ENCODE measurements at places on chromosomes 3 and 15.
A peak's percentile ranks its signal among the peaks of the same experiment; 100 is the strongest.

GRCh38 chr15:59104602-59104911 is 389 bp upstream of the CCNB2 start:
- DNase-seq = no peak

GRCh38 chr3:128945041-128945877 is 48.6 kb downstream of the CFAP92 start:
- no peak for DNase-seq

GRCh38 chr3:122427857-122428471 is 12.1 kb upstream of the WDR5B start:
- peak; percentile 22 for DNase-seq

GRCh38 chr3:46935168-46935858 is 41.2 kb downstream of the CCDC12 start:
- DNase-seq = peak; percentile 79

DNA sequence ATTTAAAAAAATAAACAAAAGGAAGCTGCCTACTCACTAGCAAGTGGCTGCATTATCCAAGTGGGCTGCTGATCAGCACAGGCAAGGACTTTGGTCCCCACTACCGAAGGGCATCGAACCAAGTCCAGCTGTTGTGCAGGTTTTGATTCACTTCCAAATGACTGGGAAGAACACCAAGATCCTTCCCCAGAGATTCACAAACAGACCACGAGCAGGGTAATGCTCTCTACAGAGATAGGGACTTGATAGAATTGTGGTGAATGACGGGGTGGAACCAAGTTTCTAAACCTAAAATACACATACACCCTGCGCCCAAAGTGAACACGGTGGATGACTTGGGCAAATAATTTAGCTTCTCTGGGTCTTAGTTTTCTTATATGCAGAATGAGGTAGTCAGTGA is 203.7 kb upstream of the ICE2 start:
- DNase-seq = no peak

DNA sequence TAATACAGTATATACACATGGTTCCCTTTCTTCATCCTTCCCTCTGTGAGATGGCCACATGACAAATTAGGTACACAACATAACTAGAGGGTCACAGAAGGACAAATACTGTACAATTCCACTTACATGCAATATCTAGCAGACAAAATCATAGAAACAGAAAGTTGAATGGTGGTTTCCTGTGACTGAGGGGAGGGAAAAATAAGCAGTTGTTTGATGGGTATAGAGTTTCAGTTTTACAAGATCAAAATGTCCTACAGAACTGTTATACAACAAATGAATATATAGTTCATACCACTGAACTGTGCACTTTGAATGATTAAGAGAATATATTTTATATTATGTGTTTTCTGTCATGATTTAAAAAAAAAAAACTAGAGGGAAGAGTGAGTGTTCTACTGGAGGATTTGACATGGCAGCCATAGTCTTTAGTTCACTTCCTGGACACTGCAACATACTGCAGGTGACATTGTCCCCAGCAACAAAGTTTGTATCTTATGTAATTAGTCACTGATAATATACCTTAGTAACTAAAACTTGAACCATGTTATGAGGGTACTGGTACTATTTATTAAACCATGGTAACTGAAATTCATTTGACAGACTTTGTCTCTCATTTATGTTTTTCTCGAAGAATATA is 37.2 kb downstream of the CCDC54 start:
- DNase-seq = no peak
